ENCODE measurements at places on chromosomes 2 and 18. TPM values are rescaled to one million over a fixed set of nuclear protein-coding genes. Genes with fewer than 3 reads are reported as not detected.

SCYGR3 gene
- not detected for total RNA-seq

- peaks cover 71% of the 10 kb centered on the region for H3K27me3 ChIP-seq
- no peak for DNase-seq
- H3K4me3 ChIP-seq: no peak overlapping the region
- peaks cover 25% of the 10 kb centered on the region for H3K4me1 ChIP-seq
- H3K27ac ChIP-seq: no peak overlapping the region
- no peaks in the 10 kb centered on the region for H3K36me3 ChIP-seq
These were observed 144.5 kb downstream of the MEIS1 start for GRCh38 chr2:66579186-66580126.

DNA sequence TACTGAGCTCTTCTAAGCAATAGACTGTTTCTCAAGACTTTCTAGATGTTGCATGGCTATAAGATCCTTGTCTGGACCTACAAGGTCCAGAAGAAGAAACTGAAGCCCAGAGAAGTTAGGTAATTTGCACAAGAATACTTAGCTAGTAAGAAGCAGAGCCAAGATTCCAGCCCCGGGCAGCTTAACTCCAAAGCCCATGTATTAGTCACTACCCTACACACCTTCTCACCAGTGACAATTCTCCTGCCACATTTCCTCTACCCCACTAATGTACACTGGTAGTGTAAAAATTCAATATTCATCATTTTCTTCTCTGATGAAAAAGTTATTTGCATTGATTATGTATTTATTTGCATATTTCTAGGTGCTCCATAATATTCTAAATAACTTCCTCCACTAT is 95.5 kb upstream of the CREB1 start:
- no peaks in the 10 kb centered on the region for H3K36me3 ChIP-seq
- no peak overlapping the region for H3K4me3 ChIP-seq
- H3K4me1 ChIP-seq: no peaks in the 10 kb centered on the region
- H3K27me3 ChIP-seq: no peaks in the 10 kb centered on the region
- no peak overlapping the region for H3K27ac ChIP-seq

MAPRE3 gene
- 29.0 TPM for total RNA-seq

- no peaks in the 10 kb centered on the region for H3K27me3 ChIP-seq
- no peaks in the 10 kb centered on the region for H3K4me1 ChIP-seq
- no peak overlapping the region for H3K27ac ChIP-seq
- no peaks in the 10 kb centered on the region for H3K36me3 ChIP-seq
These were observed 91.4 kb downstream of the TRIB2 start for GRCh38 chr2:12807907-12808810.

GEN1 gene
- 4.6 TPM for total RNA-seq

- no peaks in the 10 kb centered on the region for H3K27me3 ChIP-seq
- H3K36me3 ChIP-seq: no peaks in the 10 kb centered on the region
- H3K4me1 ChIP-seq: no peaks in the 10 kb centered on the region
- no peak for DNase-seq
These were observed 318.9 kb upstream of the ACVR2A start for GRCh38 chr2:147525819-147526489.

DNA sequence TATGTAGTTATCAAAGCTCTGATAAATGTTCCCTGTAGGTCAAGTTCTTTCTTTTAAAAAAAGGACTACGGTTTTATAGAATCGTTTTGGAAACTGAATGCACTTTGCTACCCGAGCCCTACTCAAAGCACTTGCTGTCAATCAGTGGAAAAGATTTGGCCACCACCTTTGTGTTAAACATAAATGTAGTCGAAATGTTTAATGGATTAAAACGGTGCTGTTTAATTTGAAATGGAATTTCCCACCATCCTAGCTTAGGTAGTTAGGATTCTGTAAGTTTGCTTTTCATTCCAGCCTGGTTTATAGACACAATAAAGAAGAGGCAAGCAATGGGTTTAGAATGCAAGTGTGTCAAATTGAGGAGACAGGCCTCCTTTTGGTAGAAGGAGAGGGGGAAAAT is 69.4 kb upstream of the MMADHC start:
- H3K4me1 ChIP-seq: peaks cover 7% of the 10 kb centered on the region
- no peaks in the 10 kb centered on the region for H3K27me3 ChIP-seq
- no peak overlapping the region for H3K27ac ChIP-seq
- H3K36me3 ChIP-seq: no peaks in the 10 kb centered on the region
- no peak for DNase-seq

STPG4 gene
- 0.64 TPM for total RNA-seq

EHD3 gene
- 20.9 TPM for total RNA-seq

DNA sequence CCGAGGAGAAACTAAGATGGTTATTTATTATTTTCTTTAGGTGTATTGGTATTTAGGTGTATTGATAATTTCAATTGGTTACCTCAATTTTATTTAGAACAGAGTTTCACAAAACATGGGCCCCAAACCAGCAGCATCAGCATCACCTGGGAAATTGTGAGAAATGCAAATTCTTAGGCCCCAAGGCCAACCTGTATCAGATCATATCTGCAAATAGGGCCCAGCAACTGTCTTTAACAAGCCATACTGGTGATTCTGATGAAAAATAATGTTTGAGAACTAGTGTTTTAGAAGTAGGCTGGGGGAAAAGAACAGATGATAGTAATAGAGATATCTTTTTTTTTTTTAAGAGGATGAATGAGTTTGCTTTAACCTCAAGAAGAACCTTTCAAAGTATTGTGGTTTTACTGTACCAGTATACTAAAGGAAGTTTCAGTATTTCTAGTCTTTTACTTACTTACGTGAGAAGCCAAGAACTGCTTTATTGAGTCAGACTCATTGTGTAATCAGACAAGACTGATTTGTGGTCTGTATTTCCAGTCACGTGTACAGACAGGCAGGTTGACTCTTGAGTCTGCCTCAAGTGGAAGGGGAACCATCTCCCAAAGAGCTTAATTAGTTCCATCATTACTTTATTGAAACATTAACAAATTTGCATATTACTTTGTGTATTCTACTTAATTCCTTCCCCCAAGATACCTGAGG is 60.4 kb upstream of the GAREM1 start:
- H3K27ac ChIP-seq: no peak overlapping the region
- H3K4me1 ChIP-seq: no peaks in the 10 kb centered on the region
- H3K27me3 ChIP-seq: no peaks in the 10 kb centered on the region
- H3K36me3 ChIP-seq: no peaks in the 10 kb centered on the region
- DNase-seq: peak; percentile 80
- H3K4me3 ChIP-seq: no peak overlapping the region

GRCh38 chr2:132465917-132466316 is 49.3 kb downstream of the GPR39 start:
- H3K27ac ChIP-seq: no peak overlapping the region
- peak; percentile 10 for DNase-seq
- no peak overlapping the region for H3K4me3 ChIP-seq
- no peaks in the 10 kb centered on the region for H3K4me1 ChIP-seq
- no peaks in the 10 kb centered on the region for H3K27me3 ChIP-seq

- peaks cover 11% of the 10 kb centered on the region for H3K4me1 ChIP-seq
- H3K36me3 ChIP-seq: no peaks in the 10 kb centered on the region
- DNase-seq: no peak
- no peak overlapping the region for H3K4me3 ChIP-seq
These were observed 26.9 kb downstream of the SNORC start for GRCh38 chr2:232896720-232897597.

DNA sequence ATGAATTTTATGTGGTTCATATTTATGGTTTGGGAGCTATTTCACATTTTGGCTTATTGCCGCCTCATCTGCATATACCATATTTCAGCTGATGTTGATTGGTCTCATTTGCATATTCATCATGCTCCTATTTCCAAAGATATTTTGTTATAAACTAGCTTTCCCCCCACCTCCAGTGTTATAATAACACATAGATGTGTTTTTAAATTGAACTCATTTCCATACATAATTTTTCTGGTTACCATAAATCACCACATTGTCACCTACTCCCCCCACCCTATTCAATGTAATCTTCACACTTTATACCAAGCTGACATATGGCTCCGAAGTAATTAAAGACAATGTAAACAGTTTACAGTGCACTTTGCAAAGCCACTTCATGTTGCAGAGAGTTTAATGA is 101.2 kb downstream of the FSHR start:
- H3K27ac ChIP-seq: no peak overlapping the region
- H3K4me3 ChIP-seq: no peak overlapping the region
- H3K27me3 ChIP-seq: no peaks in the 10 kb centered on the region
- no peak for DNase-seq
- H3K36me3 ChIP-seq: no peaks in the 10 kb centered on the region
- no peaks in the 10 kb centered on the region for H3K4me1 ChIP-seq

DNA sequence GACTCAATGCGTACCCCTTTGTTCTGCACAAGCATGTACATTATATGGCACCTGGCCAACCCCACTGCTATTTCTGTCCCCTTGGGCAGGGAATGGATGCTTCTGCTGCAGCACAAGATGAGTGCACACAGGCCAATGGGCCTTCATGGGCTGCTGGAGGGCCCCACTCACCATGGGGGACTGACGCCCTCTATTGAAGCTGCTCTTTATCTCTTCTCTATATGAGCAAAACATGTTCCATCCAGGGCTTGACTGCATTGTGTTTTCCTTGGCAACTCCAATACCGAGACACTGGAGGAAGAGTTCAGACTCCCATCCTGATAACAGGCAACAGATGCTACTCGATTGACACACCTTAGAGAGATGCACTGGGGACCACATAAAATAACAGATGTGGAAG is 251.6 kb upstream of the NCKAP5 start:
- DNase-seq: no peak
- H3K4me3 ChIP-seq: no peak overlapping the region
- peak overlapping the region; percentile 78 for H3K27ac ChIP-seq
